A549 treated with CORT108297 at 1 μM for 4 hours (cell line): ENCODE measurements at places on chromosomes 2 and 18. TPM values are rescaled to one million over a fixed set of nuclear protein-coding genes. Genes with fewer than 3 reads are reported as not detected.

The DSG2 gene
- 42.8 to 70.7 TPM (median 58.8 TPM) in 5 replicates for total RNA-seq

The RAB6C gene
- not detected in 5 replicates for total RNA-seq

The IL18RAP gene
- total RNA-seq = 0.11 TPM in 1 of 5 replicates, not detected in the others

The MEP1B gene
- 0.06 to 0.14 TPM (median 0.07 TPM) in 3 of 5 replicates, not detected in the others for total RNA-seq
